Suppressor macrophage treated with lipopolysaccharide for 1 hour (primary cell): ENCODE measurements at places on chromosomes 12 and 14.

- no peak for DNase-seq
Measured at GRCh38 chr12:75657831-75658230, 146.4 kb upstream of the KRR1 start.

- DNase-seq: no peak
Measured at GRCh38 chr12:50613463-50613862, 108.7 kb downstream of the DIP2B start.

DNA sequence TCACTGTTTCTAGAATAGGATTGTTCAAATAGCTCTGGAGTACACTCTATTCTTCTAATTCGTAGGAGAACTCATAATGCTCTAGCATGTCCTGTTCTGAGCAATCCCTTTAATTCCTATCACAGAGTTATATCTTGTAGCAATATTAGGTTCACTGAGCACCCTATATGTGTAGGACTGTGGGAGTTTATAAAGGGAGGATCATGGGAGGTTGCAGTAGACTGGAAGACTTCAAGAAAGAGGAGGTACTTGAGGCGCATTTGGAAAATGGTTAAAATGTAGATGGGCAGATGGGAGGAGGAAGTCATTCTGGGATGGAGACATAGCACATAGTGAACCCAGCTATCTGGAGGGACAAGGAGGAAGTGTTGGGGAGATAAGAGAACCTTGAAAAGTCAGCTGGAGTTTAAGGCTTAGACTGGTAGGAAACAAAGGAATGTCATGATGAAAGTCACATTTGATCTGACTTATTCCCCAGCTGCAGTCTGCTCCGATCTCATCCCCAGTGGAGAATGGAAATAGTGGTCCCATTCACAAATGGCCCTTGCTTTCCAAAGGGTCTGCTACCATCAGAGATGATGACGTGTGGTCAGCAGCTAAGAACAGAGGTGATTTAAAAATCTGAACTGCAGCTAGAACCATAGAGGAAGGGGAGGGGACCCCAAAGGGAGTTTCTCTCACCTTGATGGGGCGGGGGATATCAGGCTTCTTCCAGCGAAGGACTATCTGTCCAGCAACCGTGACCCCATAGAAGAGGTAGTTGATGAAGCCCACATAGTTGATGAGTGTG lies 10.1 kb upstream of the CEBPE start:
- no peak for DNase-seq

GRCh38 chr14:32908196-32909084 lies 30.2 kb upstream of the NPAS3 start:
- peak; percentile 24 for DNase-seq

DNA sequence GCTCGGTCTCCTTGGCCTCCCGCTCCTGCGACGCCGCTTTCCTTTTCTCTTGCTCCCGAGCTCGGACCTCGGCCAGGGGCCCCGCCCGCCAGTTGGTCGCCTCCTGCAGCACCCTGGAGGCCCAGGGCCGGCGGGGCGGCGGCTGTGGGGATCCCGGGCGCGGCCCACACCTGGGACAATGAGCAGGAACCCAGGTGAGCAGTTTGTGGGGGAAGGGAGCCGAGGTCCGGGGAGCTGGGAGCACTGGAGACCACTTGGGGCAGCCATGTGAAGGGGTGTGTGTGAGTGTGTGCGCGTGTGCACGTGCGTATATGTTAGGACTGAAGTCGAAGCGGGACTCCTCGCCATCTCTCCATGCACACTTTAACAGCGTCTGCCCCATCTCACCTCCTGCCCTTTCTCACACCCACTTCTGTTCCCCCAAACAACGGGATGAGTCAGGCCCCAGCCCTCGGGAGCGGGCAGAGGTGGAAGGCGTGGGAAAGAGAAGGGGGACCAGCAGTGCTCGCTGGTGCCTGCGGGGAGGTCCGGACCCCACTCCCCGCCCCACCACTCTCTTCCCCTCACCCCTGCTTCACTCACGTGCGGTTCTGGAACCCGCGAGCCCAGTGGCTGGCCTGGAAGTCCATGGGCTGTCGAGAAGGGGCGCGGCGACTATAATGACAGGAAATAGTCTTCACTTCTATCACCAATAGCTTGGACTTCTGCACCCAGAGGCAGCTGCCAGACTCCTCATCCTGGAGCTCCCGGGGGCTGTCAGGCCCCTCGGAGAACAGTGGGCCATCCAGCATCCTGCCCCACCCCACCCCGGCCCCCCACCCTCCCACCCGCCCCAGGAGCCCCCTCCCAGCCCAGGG lies 450 bp downstream of the DDN start:
- DNase-seq: peak; percentile 48

- no peak for DNase-seq
Measured at GRCh38 chr12:47273191-47273626, 193.4 kb upstream of the AMIGO2 start.
